MG63 (cell line): ENCODE measurements at places on chromosomes 13 and 19.
A peak's percentile ranks its signal among the peaks of the same experiment; 100 is the strongest.

- DNase-seq: peak; percentile 80
Observed at GRCh38 chr13:99150575-99151361, 49.9 kb upstream of the UBAC2 start.

GRCh38 chr19:10510301-10510802 lies 6.9 kb downstream of the S1PR5 start:
- DNase-seq: no peak

DNA sequence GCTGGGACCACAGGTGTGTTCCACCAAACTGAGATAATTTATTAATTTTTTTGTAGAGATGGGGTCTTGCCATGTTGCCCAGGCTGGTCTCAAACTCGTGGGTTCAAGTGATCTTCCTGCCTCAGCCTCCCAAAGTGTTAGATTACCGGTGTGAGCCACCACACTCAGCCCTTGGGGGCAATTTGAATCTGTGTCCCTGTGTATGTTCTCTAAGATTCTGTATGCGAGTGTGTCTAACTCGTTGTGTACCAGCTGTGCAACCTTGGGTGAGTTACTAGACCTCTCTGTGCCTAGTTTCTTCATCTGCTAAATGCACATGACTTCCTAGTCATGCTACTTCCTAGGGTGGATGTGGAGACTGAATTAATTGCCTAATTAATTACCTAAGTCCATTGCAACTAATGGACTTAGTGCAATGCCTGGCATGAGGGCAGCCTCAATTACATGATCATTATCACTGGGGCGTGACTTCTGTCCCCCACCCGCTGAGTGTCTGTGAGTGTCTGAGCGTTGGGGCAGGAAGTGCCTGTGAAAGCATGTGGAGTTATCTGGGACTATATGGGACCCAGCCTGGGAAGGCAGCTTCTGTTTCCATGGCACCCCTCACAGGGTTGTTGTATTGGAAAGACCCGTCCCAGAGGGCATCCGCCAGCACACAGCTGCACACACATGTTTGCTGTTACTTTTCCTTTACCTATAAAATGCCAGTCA lies 1.8 kb upstream of the NCCRP1 start:
- no peak for DNase-seq

DNA sequence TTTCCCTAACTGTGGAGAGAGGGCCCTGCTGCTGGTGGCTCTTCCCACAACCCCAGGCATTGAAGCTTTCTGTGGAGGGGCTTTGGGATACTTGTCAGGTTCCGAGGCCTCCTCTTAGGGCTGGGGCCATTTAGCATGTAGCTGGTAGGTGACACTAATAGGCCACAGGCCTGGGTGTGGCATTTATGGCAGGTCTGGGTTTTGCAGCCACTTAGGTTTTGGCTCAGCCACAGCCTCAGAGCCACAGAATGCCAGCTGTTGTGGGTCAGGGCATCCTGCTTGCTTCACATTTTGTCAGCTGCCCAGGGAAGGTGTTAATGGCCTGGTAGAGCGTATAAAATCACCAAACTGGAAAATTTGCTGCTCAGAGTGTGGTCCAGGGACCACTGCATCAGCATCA lies 15.7 kb downstream of the FAM124A start:
- no peak for DNase-seq

GRCh38 chr13:111614613-111615012 lies 294.2 kb downstream of the TEX29 start:
- DNase-seq: no peak

DNA sequence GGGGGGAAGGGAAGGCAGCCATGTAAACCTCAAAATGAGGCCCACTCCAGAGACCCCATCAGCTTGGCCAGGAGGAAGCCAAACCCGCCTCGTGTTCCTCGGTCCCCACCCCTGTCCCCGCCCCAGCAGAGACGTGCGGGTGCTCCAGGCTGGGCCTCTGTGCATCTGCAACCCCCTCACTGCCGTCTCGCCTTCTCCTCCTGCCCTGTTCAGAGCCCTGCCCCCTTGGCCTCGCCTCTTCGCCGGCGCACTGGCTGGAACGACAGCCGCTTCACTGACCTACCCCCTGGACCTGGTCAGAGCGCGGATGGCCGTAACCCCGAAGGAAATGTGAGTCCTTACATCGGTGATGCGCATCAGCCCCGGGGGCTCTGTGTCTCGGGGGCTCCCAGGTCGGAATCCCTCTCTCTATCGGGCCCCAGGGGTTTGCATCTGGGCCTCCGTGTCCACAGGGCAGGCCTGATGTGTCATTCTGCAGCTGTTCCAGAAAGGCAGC lies 32.2 kb downstream of the TMEM161A start:
- no peak for DNase-seq
